ENCODE measurements at places on chromosomes 11 and 22.

- no peak for DNase-seq
These were observed 86.9 kb upstream of the PARVA start for GRCh38 chr11:12290477-12290922.

- peak; percentile 75 for DNase-seq
These were observed 988 bp downstream of the MGAT3 start for GRCh38 chr22:39457556-39458443.

- DNase-seq = no peak
These were observed 13.3 kb upstream of the FGF19 start for GRCh38 chr11:69716891-69717747.

DNA sequence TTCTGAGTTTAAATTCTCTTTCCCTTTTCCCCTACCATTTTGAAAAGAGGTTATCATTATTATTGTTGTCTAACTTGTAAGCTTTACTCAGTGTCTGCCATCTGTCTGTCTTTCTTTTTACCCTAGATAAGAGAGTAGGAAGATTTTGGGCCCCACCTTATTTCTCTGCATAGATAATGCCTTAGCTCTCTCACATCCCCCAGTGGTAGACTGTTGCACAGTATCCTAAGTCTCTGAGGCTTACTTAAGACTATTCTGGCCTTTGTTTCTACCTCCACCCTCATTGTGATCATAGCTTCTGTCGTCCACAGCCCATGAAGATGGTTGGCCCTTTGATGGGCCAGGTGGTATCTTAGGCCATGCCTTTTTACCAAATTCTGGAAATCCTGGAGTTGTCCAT is 3.6 kb upstream of the OR51L1 start:
- DNase-seq = no peak

- DNase-seq = no peak
These were observed 56.0 kb upstream of the SHISAL1 start for GRCh38 chr22:44368611-44369292.

GRCh38 chr22:19808873-19809478 is 45.7 kb downstream of the GNB1L start:
- no peak for DNase-seq

DNA sequence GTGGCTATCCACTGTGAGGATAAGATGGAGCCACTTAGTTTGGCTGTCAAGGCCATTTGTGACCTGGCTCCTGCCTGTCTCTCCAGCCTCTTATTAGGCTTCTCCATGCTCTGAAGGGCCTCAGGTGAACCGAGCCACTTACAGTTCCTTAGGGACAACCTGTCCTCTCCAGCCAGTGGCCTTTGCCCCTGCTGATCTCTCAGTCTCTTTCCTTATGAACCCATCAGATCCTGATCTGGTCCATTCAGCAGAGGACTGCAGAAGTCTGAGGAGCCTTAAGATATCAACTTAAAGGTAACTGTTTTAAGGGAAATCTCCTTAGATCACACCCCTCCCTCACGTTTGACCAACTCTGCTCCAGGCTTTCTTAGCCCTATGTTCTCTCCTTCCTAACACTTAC is 2.4 kb downstream of the DUSP18 start:
- no peak for DNase-seq

- DNase-seq = peak; percentile 45
These were observed 72.8 kb downstream of the SCUBE1 start for GRCh38 chr22:43270314-43270908.

DNA sequence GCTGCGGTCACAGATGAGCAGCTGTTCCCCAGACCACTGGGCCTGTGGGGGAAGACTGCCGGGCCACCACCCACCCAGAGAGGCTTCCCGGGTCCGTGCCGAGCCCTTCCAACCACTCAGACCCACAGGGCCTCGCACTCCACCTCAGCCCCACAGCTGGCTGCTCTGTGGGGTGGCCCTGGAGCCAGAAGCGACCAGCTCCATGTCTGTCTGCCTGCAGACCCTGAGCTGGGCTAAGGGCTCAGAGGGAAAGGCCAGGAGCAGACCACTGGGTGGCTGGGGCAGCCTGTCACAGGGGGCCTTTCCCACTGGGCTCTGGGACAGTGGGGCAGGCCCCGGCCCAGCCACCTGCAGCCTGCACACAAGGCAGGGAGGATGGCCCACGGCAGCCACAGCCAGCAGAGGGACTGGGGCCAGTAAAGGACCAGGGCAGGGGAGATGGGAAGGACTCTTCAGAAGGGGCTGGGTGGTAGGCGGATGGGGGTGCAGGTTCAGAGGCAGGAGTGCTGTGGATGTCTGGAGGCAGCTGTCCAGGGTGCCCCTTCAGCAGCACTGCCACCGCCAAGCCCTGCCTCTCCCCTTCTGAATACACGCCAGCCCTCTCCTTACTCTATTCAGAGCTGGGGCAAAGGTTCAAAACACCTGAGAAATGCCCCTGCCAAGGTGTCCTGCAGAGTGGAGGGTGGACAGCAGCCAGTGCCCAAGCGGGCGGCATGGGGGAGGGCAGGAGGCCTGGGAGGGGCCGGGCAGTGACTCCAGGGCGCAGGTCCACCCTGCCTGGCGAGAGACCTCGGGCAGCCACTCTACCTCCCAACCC is 32.2 kb downstream of the GNB1L start:
- DNase-seq = no peak
